Anterior cingulate cortex (tissue), 58 donors: ENCODE measurements at places on chromosomes 1 and 21.

GRCh38 chr1:208538587-208538986 is 294.4 kb upstream of the PLXNA2 start:
- DNase-seq: no peak

GRCh38 chr1:89821322-89822108 is 683 bp downstream of the LRRC8D start:
- DNase-seq: peak; percentile 39

DNA sequence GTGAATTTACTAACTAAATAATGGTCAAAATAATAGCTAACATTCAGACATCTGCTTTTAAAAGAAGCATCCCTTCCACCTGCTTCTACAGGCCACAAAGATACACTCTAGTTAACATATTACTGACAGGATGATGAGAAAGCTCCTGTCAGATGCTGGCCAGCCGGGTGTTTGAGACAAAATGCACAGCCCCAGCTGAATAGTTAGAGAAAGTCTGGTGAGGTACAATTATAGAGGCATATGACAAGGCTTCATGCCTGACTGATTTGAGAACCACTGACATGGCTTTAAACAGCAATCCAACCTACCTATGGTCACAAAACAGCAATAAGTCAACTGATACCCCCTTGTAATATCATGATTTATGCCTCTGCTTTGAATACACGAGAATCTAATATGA is 137.0 kb downstream of the DENND1B start:
- no peak for DNase-seq

GRCh38 chr1:52414942-52415341 is 10.5 kb downstream of the PRPF38A start:
- DNase-seq: no peak

- DNase-seq: no peak
These were observed 1.1 kb downstream of the TRIM58 start for GRCh38 chr1:247857985-247858619.

DNA sequence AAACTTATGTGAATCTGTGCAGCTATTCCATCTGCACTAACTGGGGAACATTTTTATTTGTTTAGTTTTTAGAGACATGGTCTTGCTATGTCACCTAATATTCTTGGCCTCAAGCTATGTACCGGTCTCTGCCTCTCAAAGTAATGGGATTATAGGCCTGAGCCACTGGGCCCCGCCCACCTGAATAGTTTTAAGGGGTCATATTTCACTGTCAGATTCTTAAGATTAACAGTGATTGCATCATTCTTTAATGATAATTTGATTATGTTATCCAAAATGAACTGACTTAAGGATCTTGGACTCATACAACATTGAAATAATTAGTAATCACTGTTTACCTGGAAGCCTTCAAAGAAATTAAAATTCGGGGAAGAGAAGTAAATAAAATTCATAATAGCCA is 12.6 kb upstream of the KLF18 start:
- no peak for DNase-seq

GRCh38 chr1:52588535-52588934 is 13.6 kb upstream of the GPX7 start:
- DNase-seq: no peak

- DNase-seq: no peak
These were observed 605.0 kb upstream of the PKN2 start for GRCh38 chr1:88079036-88079435.

DNA sequence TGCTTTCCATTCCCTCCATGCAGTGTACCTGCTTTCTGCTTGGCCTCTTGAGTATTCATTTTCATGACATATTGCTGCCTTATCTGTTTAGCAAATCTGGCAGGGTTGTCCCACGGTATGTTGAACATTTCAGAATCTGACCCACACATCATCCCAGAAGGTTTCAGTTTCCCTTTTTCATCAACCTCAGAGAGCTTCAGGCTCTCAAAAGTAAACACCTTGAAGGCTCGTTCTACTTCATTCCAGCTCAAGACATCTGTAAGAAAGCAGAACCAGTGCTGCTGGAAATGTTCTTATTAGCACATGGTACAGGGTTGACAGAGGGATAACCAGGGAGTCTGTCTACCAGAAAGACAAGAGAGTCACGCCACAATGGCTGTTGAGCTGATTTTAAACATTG is 103.6 kb downstream of the SPAG17 start:
- DNase-seq: no peak

GRCh38 chr1:235102259-235102582 is 26.4 kb downstream of the TOMM20 start:
- DNase-seq: no peak

- DNase-seq: no peak
These were observed 100.6 kb upstream of the ACTL8 start for GRCh38 chr1:17654519-17654918.

- no peak for DNase-seq
These were observed 33.5 kb upstream of the RNF19B start for GRCh38 chr1:32998064-32998463.

DNA sequence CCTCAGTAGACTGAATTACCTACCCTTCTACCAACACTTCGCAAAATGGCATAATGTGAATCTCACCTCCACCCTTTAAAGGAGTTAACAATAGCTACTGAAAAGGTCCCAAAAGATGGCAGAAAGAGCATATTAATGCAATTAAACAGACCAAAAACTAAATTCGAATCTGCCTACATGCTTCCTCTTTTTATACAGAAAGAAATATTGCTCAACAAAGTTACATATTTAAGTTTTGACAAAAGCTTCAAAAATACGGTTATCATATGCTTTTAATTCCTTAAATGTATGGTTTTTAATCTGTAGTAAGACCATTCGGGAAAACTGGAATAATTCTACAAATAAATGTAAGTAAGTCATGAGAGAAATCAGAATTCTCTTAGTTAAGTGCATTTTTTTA is 2.2 kb downstream of the APP start:
- no peak for DNase-seq

- no peak for DNase-seq
These were observed 25.4 kb upstream of the AJAP1 start for GRCh38 chr1:4628992-4629391.

DNA sequence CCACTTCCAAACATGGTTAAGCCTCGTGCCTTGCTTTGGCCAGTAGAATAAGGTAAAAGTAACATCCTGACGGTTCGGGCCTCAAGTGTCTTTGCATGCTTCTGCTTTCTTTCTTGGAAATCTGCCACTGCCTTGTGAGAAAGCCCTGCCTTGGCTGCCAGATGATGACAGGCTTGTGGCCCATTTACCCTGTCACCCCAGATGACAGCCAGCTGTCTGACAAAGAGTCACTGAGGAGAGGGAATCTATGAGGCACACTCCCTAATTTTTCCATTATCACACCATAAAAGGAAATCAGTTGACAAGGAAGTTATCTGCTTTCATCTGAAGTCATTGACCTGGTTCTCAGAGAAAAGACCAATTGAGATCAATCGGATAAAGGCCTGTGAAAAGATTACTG is 199.8 kb downstream of the USH2A start:
- DNase-seq: no peak

DNA sequence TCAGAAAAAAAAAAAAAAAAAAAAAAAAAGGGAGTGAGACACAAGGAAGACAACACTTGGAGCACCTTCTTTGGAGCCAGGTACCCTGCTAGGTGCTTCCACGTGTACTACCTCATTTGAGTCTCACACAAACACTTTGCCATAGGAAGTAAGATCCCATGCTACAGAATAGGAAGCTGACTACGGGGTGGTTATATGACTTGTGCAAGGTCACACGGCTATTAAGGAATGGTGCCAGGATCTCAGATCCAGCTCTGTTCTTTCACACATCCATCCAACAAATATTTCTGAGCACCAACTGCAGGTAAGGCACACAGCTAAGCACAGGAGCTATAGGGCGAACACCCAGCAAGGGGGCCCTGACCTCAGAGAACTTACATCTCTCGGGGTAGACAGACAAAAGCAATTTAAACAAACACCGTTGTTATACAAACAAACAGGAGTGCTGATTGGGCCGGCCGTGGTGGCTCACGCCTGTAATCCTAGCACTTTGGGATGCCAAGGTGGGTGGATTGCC is 22.4 kb downstream of the PTAFR start:
- no peak for DNase-seq

DNA sequence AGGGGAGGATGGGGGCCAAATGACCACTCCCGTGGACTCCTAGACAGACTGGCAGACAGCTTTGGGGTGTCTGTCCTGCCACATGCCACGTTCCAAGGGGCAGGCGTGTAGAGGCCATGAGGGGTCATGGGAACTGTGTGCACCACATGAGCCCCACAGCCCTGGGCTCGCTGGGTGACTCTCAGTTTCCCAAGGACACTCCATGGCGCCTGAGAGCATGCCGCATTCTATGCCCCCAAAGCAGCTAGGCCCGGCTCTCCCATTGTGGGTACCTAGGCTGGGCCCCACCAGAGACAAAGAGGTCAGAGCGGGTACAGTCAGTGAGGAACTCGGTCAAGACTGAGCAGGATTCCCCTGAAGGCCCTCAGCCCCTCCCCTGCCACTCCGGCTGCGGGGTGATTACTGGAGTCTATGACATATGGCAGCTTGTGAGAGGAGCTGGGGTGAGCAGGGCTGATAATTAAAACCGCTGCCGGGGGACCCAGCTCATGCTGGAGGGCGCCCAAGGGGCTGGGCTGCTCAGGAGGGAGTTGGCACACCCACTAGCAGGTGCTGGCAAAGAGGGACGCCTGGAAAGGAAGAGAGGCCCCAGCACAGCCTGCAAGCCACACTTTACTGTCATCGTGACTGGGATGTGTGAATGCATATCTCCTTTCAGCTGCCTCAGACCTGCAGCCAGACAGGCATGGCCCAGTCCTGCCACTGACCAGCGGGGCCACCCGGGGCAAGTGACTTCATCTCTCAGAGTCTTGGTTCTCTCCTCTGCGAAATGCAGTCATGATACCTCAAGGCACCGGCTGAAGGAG is 8.4 kb downstream of the LRP8 start:
- no peak for DNase-seq

- no peak for DNase-seq
These were observed 38.3 kb upstream of the ADORA3 start for GRCh38 chr1:111541721-111542120.

GRCh38 chr1:19613171-19613703 is 30.9 kb upstream of the NBL1 start:
- DNase-seq: no peak

- no peak for DNase-seq
These were observed 45.3 kb upstream of the MTF2 start for GRCh38 chr1:93033785-93034184.

DNA sequence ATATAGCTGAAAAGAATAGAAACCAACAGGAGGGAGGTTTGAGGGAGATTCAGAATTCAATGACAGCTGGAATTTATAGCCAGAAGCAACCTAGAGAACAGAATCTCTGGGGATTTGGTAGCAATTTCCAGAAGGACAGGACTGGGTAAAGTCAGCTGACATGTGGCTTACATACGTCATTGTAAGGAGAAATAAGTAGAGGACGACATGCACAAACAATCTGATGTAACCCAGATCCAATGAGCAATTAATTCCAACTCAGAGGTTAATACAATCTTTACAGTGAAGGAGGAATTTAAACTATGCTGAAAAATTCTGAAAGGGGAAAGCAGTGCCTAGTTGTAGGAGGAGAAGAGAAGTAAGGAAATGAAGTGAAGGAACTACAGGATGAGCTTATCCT is 383.9 kb downstream of the PTBP2 start:
- no peak for DNase-seq

GRCh38 chr1:31549809-31550620 is 26.3 kb upstream of the TINAGL1 start:
- DNase-seq: no peak

DNA sequence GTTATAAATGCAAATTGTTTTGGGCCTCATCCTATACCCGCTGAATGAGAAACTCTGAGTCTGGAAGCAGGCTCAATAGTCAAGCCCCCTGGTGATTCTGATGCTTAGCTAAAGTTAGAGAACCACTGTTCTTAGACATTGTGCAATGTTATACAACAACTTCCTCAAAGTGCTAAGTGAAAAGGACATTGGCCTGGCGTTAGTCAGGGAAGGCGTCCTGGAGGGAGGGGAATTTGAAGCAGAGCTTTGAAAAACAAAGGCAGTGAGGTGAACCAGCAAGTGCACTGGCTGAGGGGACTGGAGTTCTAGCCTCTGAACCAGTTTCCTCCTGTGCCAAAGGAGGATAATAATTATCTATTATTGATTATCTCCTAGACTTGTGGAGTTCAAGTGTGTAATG is 5.1 kb downstream of the CD1D start:
- DNase-seq: no peak

- DNase-seq: no peak
These were observed 4.4 kb downstream of the AK2 start for GRCh38 chr1:33032126-33032869.

- no peak for DNase-seq
These were observed 469.2 kb downstream of the SMYD3 start for GRCh38 chr1:246037832-246038231.

GRCh38 chr1:180598333-180598974 is 33.4 kb upstream of the XPR1 start:
- no peak for DNase-seq

DNA sequence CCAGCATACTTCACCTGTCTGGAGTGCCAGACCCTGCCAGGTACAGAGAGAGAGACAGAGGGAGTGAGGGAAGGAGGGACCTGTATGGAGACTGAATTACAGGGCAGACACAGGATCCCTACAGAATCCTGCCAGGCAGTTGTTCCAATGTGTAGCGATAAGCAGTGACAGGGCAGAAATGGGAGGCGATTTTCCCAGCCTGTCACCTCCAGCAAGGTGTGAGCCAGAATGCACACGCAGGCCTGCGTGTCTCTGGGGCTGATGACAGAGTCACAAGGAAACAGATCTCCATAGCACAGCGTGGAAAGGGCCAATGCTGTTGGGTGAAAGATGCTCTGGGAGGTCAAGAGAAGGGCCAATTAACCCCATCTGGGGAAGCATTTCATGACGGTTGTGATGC is 111.3 kb downstream of the HIVEP3 start:
- DNase-seq: no peak

DNA sequence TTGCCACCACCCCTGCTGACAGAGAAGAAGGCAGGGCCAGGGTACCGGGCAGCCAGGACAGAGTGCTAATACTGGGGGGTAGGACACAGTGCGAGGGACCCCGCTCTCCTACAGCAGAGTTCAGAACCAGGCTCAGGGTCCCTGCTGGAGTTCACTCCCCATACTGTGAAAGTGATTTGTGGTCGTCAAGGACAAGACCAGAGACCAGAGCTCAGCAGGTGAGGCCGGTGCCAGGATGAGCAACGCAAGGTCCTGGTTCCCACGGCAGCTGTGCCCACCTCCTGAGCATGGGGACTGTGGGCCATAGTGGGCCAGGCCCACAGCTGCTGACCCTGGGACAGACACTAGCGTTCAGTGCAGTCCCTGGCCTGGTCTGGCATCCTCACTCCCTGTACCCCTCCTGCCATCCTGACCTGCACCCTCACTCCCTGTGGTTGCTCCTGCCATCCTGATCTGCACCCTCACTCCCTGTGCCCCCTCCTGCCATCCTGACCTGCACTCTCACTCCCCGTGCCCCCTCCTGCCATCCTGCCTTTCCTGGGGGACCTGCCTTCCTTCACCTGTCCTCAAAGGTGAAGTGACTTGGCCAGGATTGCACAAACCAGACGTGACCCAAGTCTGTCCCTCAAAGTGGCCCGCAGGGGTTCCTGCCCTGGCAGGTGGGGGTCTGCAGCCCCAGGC is 13.8 kb upstream of the PTTG1IP start:
- DNase-seq: no peak

- DNase-seq: no peak
These were observed 37.8 kb downstream of the LPAR3 start for GRCh38 chr1:84855168-84855567.
